ENCODE measurements at places on chromosomes 1 and 21. TPM values are rescaled to one million over a fixed set of nuclear protein-coding genes. Genes with fewer than 3 reads are reported as not detected.

GRCh38 chr21:18832950-18833349 lies 429.4 kb upstream of the TMPRSS15 start:
- DNase-seq = no peak
- H3K27me3 ChIP-seq = no peaks in the 10 kb centered on the region
- no peaks in the 10 kb centered on the region for H3K36me3 ChIP-seq
- no peak overlapping the region for H3K4me3 ChIP-seq
- no peak overlapping the region for H3K27ac ChIP-seq

GRCh38 chr1:163035446-163036249 lies 33.5 kb upstream of the RGS4 start:
- H3K27ac ChIP-seq = no peak overlapping the region
- no peaks in the 10 kb centered on the region for H3K27me3 ChIP-seq
- H3K36me3 ChIP-seq = no peaks in the 10 kb centered on the region
- no peak overlapping the region for H3K4me3 ChIP-seq

DNA sequence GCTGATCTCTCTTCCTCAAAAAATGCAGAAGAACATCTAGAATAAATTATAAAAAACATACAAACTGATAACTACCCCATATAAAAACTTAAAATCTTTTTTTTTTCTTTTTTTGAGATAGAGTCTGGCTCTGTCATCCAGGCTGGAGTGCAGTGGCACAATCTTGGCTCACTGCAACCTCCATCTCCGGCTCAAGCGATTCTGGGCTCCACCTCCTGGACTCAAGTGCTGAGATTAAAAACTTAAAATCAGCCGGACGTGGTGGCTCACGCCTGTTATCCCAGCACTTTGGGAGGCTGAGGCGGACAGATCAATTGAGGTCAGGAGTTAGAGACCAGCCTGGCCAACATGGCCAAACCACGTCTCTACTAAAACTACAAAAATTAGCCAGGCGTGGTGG lies 31.1 kb downstream of the LIN9 start:
- no peak overlapping the region for H3K27ac ChIP-seq
- DNase-seq = no peak
- H3K4me3 ChIP-seq = no peak overlapping the region
- H3K4me1 ChIP-seq = peaks cover 10% of the 10 kb centered on the region
- no peaks in the 10 kb centered on the region for H3K27me3 ChIP-seq

Gene CHODL
- 2.9 TPM for total RNA-seq

DNA sequence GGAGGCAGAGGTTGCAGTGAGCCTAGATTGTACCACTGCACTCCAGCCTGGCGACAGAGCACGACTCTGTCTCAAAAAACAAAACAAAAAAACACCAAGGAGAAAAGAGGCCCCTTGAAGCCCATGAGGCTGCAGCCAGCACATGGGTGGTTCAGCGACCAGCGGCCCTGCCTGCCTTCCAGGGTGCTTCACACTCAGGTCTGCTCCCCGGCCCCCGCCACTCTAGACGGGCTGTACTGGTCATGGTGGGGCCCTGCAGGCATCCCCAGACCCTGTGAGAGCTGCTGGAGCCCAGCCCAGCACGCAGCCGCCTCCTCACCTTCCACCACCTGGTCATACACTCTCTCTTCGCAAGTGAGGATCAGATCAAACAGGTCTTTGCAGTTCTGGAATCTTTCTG lies 4.1 kb upstream of the TMEM240 start:
- DNase-seq = no peak
- H3K27me3 ChIP-seq = peaks cover 5% of the 10 kb centered on the region
- no peak overlapping the region for H3K4me3 ChIP-seq
- H3K4me1 ChIP-seq = peaks cover 31% of the 10 kb centered on the region
- H3K27ac ChIP-seq = no peak overlapping the region
- peaks cover 33% of the 10 kb centered on the region for H3K36me3 ChIP-seq

Gene IVL
- total RNA-seq = not detected

DNA sequence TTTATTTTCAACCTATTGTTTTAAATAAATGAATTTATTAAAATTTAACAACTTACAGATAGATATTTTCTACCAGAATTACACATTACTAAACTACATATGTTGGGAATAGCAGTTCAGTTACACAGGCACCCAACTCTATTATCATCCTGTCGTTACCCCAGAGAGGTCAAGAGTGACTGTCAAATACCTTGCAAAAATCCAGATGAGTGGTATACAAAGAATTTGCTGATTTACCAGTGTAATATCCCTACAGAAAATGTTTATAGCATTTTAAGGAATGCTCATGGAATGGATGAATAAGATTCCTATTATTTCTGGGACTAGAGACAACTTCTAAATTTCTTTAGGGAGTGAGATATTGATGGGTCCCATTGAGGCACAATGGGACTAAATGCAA lies 300.7 kb upstream of the RGS18 start:
- no peak overlapping the region for H3K4me3 ChIP-seq
- DNase-seq = no peak
- no peaks in the 10 kb centered on the region for H3K36me3 ChIP-seq
- H3K27ac ChIP-seq = no peak overlapping the region
- no peaks in the 10 kb centered on the region for H3K27me3 ChIP-seq

DNA sequence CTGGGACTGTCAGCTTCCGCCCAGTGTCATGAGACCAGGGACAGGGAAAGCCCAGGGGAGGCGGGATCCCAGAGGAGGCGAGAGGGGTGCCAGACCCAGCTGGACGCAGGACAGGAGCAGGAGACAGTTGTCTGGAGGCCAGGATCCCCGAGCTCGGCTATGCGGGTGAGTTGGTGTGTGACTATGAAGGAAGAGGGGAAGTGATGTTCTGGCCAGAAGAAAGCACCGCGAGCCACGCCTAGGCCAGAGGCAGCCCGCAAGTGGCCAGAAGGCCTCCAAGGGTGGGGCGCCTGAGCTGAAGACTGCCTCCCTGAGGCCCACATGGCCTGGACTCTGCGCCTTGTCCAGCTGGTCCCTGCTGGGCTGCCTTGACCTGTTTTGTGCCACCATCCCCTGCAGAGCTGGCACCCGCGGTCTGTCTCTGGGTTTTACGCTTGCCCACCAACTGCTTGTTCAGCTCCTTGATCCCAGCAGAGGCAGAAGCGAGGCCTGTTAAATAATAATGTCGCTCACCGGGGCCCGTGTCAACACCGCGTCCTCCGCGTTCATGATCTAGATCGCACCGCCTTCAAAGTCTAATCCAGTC lies 85.2 kb upstream of the ACTL8 start:
- peaks cover 68% of the 10 kb centered on the region for H3K36me3 ChIP-seq
- H3K27me3 ChIP-seq = no peaks in the 10 kb centered on the region
- no peak for DNase-seq
- H3K4me3 ChIP-seq = no peak overlapping the region

Gene AK5
- total RNA-seq = 1.3 TPM

- H3K4me3 ChIP-seq = no peak overlapping the region
- H3K27me3 ChIP-seq = no peaks in the 10 kb centered on the region
- no peaks in the 10 kb centered on the region for H3K36me3 ChIP-seq
- H3K4me1 ChIP-seq = no peaks in the 10 kb centered on the region
- no peak for DNase-seq
Measured at GRCh38 chr1:197448121-197448779, 180.2 kb downstream of the CRB1 start.

GRCh38 chr1:98651116-98651632 lies 10.3 kb upstream of the SNX7 start:
- no peaks in the 10 kb centered on the region for H3K27me3 ChIP-seq
- no peak overlapping the region for H3K27ac ChIP-seq
- H3K4me1 ChIP-seq = no peaks in the 10 kb centered on the region
- no peaks in the 10 kb centered on the region for H3K36me3 ChIP-seq
- no peak for DNase-seq

Gene CLDN17
- total RNA-seq = not detected

DNA sequence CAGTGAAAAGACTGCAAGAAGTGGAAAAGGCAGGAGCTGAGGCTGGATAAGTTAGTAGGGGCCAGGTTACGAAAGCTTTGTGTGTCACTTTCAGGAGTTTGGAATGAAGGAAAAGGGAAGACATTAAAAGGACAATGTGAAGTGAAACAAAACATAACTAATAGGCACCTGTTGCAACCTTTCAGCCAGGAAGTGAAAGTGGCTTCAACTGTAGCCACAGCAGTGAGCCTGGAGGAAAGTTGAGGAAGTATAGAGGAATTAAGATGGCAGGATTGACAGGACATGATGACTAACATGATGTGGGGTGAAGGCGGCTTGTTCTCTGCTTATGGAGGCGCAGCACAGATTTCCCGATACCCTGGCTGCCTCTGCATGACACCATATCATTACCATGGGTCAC lies 68.9 kb downstream of the C4BPA start:
- H3K36me3 ChIP-seq = no peaks in the 10 kb centered on the region
- H3K4me3 ChIP-seq = no peak overlapping the region
- peak; percentile 24 for DNase-seq
- no peaks in the 10 kb centered on the region for H3K4me1 ChIP-seq
- no peak overlapping the region for H3K27ac ChIP-seq

GRCh38 chr1:219629296-219629880 lies 16.5 kb upstream of the ZC3H11B start:
- H3K27ac ChIP-seq = no peak overlapping the region
- H3K36me3 ChIP-seq = no peaks in the 10 kb centered on the region
- no peaks in the 10 kb centered on the region for H3K4me1 ChIP-seq
- no peaks in the 10 kb centered on the region for H3K27me3 ChIP-seq

- H3K4me1 ChIP-seq = peaks cover 36% of the 10 kb centered on the region
- H3K27ac ChIP-seq = peak overlapping the region; percentile 46
- no peak for DNase-seq
- H3K4me3 ChIP-seq = no peak overlapping the region
Measured at GRCh38 chr1:39178541-39179431, 25.7 kb upstream of the MACF1 start.

Gene CYP4A22
- not detected for total RNA-seq

DNA sequence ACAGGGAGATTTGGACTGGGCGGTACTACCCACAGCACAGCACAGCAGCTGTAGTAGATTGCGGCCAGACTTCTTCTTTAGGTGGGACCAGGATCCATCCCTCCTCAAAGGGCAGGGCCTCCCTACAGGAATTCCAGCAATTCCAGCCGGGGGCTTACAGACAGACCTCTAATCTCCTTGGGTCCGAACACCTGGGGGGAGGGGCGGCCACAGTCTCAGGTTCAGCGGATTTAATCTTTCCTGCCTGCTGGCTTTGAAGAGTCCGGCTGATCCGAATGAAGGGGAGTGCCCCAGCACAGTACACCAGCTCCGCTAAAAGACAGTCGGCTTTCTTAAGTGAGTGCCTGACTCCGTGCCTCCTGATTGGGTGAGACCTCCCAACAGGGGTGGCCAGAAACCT lies 1708.5 kb downstream of the BRINP3 start:
- H3K4me1 ChIP-seq = no peaks in the 10 kb centered on the region
- no peak overlapping the region for H3K27ac ChIP-seq
- H3K4me3 ChIP-seq = no peak overlapping the region
- H3K27me3 ChIP-seq = no peaks in the 10 kb centered on the region
- DNase-seq = no peak

- peaks cover 18% of the 10 kb centered on the region for H3K4me1 ChIP-seq
- no peak overlapping the region for H3K27ac ChIP-seq
- no peak overlapping the region for H3K4me3 ChIP-seq
- no peaks in the 10 kb centered on the region for H3K27me3 ChIP-seq
- no peaks in the 10 kb centered on the region for H3K36me3 ChIP-seq
Measured at GRCh38 chr1:17097147-17097546, 22.1 kb downstream of the PADI2 start.

- H3K27me3 ChIP-seq = peaks cover 27% of the 10 kb centered on the region
- peaks cover 16% of the 10 kb centered on the region for H3K4me1 ChIP-seq
- no peaks in the 10 kb centered on the region for H3K36me3 ChIP-seq
- H3K4me3 ChIP-seq = no peak overlapping the region
Measured at GRCh38 chr1:166972826-166973225, 2.5 kb downstream of the ILDR2 start.

Gene PDZK1
- total RNA-seq = not detected

DNA sequence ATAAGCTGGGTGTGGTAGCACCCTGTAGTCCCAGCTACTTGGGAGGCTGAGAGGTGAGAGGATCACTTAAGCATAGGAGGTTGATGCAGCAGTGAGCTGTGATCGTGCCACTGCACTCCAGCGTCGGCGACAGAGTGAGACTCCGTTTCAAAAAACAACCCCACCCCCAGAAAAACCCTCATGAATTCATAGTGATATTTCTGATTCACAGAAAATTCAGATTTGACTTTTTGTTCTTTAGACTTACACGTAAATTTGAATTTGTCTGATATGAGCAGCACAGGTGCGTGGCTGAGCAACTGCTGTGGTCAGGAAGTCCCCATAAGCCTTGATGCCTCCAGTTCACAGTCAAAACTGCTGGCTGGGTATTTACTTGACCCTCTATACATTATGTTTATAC lies 10.0 kb upstream of the MORC3 start:
- no peak overlapping the region for H3K27ac ChIP-seq
- no peak for DNase-seq
- H3K36me3 ChIP-seq = no peaks in the 10 kb centered on the region

Gene LRRIQ3
- not detected for total RNA-seq

GRCh38 chr1:181192316-181192715 lies 103.8 kb downstream of the IER5 start:
- no peak for DNase-seq
- H3K4me1 ChIP-seq = peaks cover 11% of the 10 kb centered on the region
- no peak overlapping the region for H3K4me3 ChIP-seq
- H3K27me3 ChIP-seq = no peaks in the 10 kb centered on the region
- no peaks in the 10 kb centered on the region for H3K36me3 ChIP-seq

- no peak overlapping the region for H3K27ac ChIP-seq
- no peak overlapping the region for H3K4me3 ChIP-seq
- peaks cover 43% of the 10 kb centered on the region for H3K4me1 ChIP-seq
- no peaks in the 10 kb centered on the region for H3K36me3 ChIP-seq
- DNase-seq = no peak
- H3K27me3 ChIP-seq = no peaks in the 10 kb centered on the region
Measured at GRCh38 chr1:182186757-182187146, 125.2 kb upstream of the ZNF648 start.

- no peaks in the 10 kb centered on the region for H3K36me3 ChIP-seq
- no peaks in the 10 kb centered on the region for H3K27me3 ChIP-seq
- no peak for DNase-seq
- H3K4me1 ChIP-seq = peaks cover 14% of the 10 kb centered on the region
- no peak overlapping the region for H3K4me3 ChIP-seq
- H3K27ac ChIP-seq = no peak overlapping the region
Measured at GRCh38 chr1:97145321-97145956, 423.9 kb downstream of the PTBP2 start.

Gene SLC37A1
- 30.1 TPM for total RNA-seq

DNA sequence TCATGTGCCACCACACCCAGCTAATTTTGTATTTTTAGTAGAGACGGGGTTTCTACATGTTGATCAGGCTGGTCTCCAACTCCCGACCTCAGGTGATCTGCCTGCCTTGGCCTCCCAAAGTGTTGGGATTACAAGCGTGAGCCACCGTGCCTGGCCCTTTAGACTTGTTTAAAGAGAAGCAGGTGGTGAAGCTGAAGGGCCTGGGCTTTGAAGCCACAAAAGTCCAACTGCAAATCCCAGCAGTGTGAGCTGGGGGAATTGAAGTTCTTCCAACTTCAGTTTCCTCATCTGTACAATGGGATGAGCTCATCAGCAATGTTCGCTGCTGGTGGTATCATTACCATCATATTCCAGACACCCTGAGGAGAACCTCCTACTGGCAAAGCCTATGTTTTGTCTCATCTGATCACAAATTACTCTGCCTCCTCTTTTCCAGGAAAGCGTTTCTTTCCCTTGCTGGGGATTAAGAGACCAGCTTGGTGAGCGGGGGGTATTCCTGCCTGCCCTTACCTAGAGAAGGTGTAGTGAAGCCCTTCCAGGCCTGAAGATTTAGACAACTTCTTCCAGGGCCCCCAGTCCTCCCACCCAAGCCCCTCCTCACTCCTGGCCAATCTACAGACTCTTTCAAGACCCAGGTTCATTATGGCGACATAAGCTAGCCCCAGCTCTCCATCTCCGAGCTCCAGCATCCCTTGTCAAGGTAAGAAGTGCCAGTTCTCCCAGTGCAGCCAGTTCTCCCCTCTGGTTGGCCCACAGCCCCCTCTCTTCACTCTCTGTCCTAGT lies 2.4 kb upstream of the SHISA4 start:
- no peak overlapping the region for H3K27ac ChIP-seq
- no peak for DNase-seq
- H3K36me3 ChIP-seq = no peaks in the 10 kb centered on the region
- no peak overlapping the region for H3K4me3 ChIP-seq
- H3K4me1 ChIP-seq = peaks cover 23% of the 10 kb centered on the region
- H3K27me3 ChIP-seq = no peaks in the 10 kb centered on the region

Gene ACTN2
- 0.72 TPM for total RNA-seq

Measured in stomach (tissue), 19 donors.